ENCODE measurements at places on chromosomes 12 and 14. TPM values are rescaled to one million over a fixed set of nuclear protein-coding genes. Genes with fewer than 3 reads are reported as not detected.

DNA sequence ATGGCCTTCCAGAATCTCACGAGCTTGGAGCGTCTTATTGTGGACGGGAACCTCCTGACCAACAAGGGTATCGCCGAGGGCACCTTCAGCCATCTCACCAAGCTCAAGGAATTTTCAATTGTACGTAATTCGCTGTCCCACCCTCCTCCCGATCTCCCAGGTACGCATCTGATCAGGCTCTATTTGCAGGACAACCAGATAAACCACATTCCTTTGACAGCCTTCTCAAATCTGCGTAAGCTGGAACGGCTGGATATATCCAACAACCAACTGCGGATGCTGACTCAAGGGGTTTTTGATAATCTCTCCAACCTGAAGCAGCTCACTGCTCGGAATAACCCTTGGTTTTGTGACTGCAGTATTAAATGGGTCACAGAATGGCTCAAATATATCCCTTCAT lies 92.2 kb downstream of the FLRT2 start:
- no peaks in the 10 kb centered on the region for H3K27me3 ChIP-seq
- no peak for ATAC-seq
- peaks cover 22% of the 10 kb centered on the region for H3K36me3 ChIP-seq
- H3K4me3 ChIP-seq: no peak overlapping the region
- H3K27ac ChIP-seq: no peak overlapping the region
- no peaks in the 10 kb centered on the region for H3K4me1 ChIP-seq

DNA sequence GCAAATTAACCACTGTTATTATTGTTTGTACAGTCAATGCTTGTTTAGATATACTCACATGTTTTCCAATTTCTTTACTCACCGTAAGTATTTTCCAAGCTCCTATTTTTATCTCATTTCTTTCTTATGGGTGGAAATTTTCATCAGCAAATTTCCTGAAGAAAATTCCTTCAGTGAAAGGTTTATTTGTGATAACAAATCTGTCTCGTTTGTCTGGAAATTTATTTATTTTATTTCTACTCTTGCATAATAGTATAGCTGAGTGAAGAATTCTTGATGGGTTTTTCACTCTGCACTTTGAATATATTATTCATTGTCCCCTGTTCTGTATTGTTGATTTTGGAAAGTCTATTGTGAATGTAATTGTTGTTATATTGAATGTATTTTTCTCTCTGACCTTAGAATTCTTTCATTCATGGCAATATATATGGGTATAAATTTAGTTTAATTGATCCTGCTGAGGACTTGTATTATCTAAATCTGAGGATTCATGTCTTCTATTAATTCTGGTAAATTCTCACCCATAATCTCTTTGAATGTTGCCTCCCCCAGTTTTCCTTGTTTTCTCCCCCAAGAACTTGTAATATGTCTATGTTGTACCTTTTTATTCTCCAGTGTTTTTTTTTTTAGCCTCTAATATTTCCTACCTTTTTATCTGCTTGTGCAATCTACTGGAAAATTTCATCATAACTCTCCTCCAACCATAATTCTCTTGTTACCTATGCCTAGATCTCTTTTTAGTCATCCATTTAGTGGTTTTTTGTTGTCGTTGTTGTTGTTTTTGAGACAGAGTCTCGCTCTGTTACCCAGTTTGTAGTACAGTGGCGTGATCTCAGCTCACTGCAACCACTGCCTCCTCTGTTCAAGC lies 21.6 kb upstream of the HOXC13 start:
- H3K36me3 ChIP-seq: no peaks in the 10 kb centered on the region
- H3K27me3 ChIP-seq: peaks cover 98% of the 10 kb centered on the region
- H3K4me3 ChIP-seq: no peak overlapping the region
- no peaks in the 10 kb centered on the region for H3K4me1 ChIP-seq
- ATAC-seq: no peak
- no peak overlapping the region for H3K27ac ChIP-seq

- H3K4me3 ChIP-seq: no peak overlapping the region
- no peak for ATAC-seq
- H3K27ac ChIP-seq: no peak overlapping the region
- H3K27me3 ChIP-seq: no peaks in the 10 kb centered on the region
- peaks cover 17% of the 10 kb centered on the region for H3K36me3 ChIP-seq
- no peaks in the 10 kb centered on the region for H3K4me1 ChIP-seq
Measured at GRCh38 chr12:29273178-29273843, 107.7 kb downstream of the ERGIC2 start.

DNA sequence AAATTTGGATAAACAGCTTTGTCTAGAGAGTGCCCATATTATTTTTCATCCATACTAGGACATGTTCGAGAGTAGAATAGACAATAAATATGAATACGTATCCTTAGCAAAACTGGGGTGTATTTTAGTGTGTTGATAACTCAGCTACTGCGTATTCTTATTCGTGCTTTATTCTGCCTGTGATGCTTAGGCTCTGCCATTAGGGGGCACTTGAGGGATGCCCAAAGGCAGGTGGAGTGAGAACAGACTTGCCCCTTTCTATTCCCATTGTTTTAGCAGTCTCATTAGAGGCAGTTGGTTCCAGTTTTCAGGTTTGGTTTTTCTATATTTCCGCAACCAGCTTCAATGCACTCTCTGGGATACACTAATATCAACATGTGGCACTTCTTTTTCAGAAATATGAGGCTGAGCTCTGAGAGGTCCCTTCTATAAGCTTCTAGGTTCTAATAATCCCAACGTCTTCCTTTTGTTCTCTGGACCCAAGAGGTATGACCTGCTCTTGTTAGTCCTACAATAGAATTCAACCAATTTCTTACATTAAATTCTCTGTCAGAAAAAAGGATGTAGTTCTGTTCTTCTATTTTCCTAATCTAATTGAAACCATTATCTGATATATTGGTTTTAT lies 985.7 kb upstream of the FBXO33 start:
- ATAC-seq: no peak
- no peak overlapping the region for H3K27ac ChIP-seq
- H3K27me3 ChIP-seq: no peaks in the 10 kb centered on the region
- no peaks in the 10 kb centered on the region for H3K36me3 ChIP-seq
- H3K4me3 ChIP-seq: no peak overlapping the region

DNA sequence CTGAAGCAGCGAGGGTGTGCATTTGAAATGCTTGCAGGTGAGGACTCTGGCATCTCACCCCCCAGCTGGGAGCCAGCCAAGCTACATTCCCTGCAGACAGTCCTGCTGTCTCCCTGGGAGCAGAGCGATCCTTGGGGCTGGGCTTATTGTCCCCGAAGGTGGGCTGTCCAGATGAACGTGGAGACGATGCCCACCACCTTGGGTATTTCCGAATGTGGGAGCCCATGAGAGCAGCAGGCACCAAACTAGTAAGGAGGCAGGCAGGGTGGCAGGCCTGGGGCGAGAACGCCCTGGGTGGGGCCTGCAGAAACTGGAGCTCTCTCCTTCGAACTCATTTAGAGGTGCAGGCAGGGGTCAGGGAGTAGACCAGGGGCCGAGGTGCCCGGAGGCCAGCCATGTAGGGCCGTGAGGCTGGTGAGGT lies 18.5 kb downstream of the ZBTB42 start:
- H3K4me1 ChIP-seq: no peaks in the 10 kb centered on the region
- no peak overlapping the region for H3K4me3 ChIP-seq
- ATAC-seq: no peak
- H3K27me3 ChIP-seq: no peaks in the 10 kb centered on the region
- H3K36me3 ChIP-seq: peaks cover 5% of the 10 kb centered on the region

Gene RTN1
- total RNA-seq: 6.2 TPM

DNA sequence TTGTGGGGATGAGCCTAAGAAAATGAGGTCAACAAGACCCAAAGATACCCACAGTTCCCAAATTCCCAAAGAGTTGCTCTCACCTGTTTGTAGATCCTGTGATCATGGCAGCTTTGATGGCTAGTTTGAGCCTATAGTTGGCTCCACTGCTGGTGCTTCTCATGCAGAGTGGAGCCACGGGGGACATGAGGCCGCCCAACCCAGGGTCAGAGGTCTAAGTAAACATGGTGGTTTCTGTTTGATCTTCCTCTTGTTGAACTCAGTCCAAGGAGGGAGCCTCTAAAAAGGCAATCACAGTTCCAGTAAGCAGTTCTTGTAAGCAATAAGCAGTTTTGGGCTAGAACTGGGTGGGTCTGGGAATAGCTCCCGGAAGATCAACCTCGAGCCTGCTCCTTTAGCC lies 125.6 kb upstream of the DHRS4 start:
- H3K27ac ChIP-seq: no peak overlapping the region
- ATAC-seq: no peak
- H3K36me3 ChIP-seq: no peaks in the 10 kb centered on the region
- H3K4me3 ChIP-seq: no peak overlapping the region
- H3K27me3 ChIP-seq: no peaks in the 10 kb centered on the region
- peaks cover 4% of the 10 kb centered on the region for H3K4me1 ChIP-seq

GRCh38 chr14:85438481-85438942 lies 91.4 kb upstream of the FLRT2 start:
- H3K4me1 ChIP-seq: no peaks in the 10 kb centered on the region
- H3K4me3 ChIP-seq: no peak overlapping the region
- H3K36me3 ChIP-seq: no peaks in the 10 kb centered on the region
- H3K27ac ChIP-seq: no peak overlapping the region
- H3K27me3 ChIP-seq: no peaks in the 10 kb centered on the region

GRCh38 chr14:29857551-29857950 lies 70.1 kb downstream of the PRKD1 start:
- no peaks in the 10 kb centered on the region for H3K27me3 ChIP-seq
- no peaks in the 10 kb centered on the region for H3K4me1 ChIP-seq
- H3K27ac ChIP-seq: no peak overlapping the region

GRCh38 chr12:96766232-96766631 lies 140.8 kb upstream of the NEDD1 start:
- H3K27me3 ChIP-seq: no peaks in the 10 kb centered on the region
- no peaks in the 10 kb centered on the region for H3K4me1 ChIP-seq
- H3K4me3 ChIP-seq: no peak overlapping the region
- H3K36me3 ChIP-seq: no peaks in the 10 kb centered on the region
- ATAC-seq: no peak

- H3K4me3 ChIP-seq: no peak overlapping the region
- no peak for ATAC-seq
- no peaks in the 10 kb centered on the region for H3K27me3 ChIP-seq
- H3K4me1 ChIP-seq: no peaks in the 10 kb centered on the region
Measured at GRCh38 chr12:87883806-87884205, 145.4 kb downstream of the C12orf50 start.

DNA sequence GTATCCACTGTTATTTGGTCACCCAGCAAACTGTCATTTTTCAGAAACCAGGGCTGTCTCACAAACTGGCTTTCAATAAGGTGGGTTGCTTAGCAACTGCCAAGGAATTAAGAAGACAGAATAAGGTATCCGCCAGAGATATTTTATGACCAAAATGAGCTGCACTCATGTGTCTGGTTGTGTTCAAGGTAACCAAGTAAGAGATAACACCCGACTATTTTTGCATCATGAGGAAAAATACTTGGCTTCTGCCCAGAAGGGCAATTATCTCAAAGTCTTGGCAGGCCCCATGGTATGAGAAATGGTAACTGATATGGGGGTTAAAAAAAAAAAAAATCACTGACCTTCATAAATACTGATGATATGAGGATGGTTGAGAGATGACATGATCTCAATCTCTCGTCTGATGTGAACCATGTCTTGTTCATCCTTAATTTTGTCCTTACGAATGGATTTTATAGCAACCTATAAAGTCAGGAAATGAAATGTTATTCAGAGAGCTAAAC lies 32.6 kb downstream of the NUAK1 start:
- no peaks in the 10 kb centered on the region for H3K36me3 ChIP-seq
- no peaks in the 10 kb centered on the region for H3K27me3 ChIP-seq
- peaks cover 14% of the 10 kb centered on the region for H3K4me1 ChIP-seq
- H3K27ac ChIP-seq: no peak overlapping the region

DNA sequence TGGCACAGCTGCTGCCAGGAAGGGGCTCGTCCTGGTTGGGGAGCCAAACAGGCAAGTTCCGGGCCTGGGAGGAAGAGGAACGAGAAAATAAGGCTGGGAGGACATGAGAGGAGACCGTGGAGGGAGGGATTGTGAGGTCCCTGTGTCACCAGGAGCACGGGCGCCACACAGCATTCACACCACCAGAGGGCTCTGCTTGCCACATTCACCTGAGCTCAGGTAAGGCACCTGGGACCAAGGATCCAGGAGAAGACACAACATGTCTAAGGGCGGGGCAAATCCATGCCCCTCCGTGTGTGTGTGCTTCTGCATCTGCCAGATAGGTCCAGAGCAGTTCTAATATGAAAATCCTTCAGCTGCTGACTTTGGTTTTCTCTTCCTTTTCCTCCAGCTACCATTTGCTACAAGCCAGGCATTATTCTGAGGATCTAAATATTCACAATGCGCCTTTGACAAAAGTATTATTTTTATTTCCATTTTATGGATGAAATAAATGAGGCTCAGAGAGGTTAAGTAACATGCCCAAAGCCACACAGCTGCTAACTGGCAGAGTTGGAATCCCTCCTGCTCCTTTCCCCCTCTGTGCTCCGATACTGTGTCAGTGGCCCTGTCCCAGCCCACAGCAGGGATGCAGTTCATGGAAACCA lies 14.6 kb downstream of the RAPGEF3 start:
- no peak overlapping the region for H3K27ac ChIP-seq
- no peaks in the 10 kb centered on the region for H3K36me3 ChIP-seq
- no peak for ATAC-seq
- H3K4me3 ChIP-seq: no peak overlapping the region

- H3K36me3 ChIP-seq: no peaks in the 10 kb centered on the region
- ATAC-seq: no peak
- H3K4me3 ChIP-seq: no peak overlapping the region
- H3K27ac ChIP-seq: peak overlapping the region; percentile 96
- H3K27me3 ChIP-seq: no peaks in the 10 kb centered on the region
Measured at GRCh38 chr14:103545219-103545914, 16.4 kb downstream of the TRMT61A start.

Gene TAS2R43
- total RNA-seq: 0.32 TPM

DNA sequence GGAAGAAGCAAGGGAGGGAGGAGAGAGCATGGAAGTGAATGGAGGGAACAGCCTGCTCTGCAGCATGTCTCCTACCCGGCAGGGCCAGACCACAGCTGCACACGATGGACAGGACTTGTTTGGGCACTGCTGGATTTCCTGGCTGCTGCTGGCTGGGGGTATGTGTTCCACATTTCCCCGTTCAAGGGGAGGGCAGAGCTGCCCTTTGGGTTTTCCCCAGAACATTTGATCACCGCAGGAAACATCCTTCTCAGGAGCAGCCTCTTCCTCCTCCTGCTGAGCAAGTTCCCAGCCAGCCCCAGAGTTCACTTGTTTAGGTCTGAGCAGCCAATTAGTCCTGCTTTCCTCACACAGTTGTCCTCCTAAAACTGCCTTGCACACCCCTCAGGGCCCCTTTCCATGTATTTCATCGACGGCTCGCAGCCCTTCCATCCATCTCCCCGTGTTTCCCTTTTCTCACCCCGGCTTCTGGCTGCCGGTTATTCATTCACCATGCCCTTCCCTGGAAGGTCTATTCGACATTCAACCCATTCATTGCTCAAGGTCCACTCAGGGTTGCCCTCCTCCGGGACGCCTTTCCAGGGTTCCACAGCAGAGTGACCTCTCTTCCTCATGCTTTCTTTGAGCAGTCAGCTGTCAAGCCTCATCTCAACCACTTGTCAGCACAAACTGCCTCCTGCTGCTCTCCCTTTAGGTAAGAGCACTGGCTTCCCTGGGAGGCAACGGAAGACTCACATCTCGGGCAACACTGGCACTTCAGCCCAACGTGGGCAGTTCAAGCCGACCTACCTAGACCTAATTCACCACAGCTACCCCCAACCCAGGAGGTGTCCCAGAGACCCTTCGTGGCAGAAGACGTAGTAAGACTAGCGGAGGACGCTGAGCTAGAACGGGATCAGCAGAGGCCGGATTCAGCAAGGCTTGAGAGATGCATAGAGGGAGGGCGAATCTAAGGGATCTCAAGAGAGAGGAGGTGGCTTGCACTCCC lies 20.1 kb upstream of the ANO2 start:
- no peak for ATAC-seq
- H3K4me3 ChIP-seq: no peak overlapping the region
- H3K27me3 ChIP-seq: no peaks in the 10 kb centered on the region
- no peak overlapping the region for H3K27ac ChIP-seq
